ENCODE measurements at places on chromosomes 7 and 10.

- no peak for DNase-seq
Measured at GRCh38 chr7:156568258-156568657, 72.3 kb upstream of the RNF32 start.

GRCh38 chr10:13613519-13613918 is 26.8 kb downstream of the PRPF18 start:
- DNase-seq, result no peak

DNA sequence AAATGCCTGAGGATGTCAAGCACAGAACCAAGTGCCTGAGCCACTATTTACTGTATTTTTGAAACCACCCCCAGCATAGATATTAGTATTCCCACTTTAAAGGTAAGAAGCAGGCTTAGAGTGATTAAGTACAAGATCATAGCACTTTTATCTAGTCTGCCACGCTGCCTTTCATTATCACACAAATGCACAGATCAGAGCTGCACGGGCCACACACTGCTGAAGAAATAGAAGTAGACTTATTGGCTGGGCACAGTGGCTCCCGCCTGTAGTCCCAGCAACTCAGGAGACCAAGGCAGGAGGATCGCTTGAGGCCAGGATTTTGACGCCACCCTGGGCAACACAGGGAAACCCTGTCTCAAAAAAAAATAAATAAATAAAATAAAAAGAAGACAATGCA is 38.2 kb downstream of the NCAPG2 start:
- no peak for DNase-seq

GRCh38 chr10:17735166-17735941 is 16.6 kb upstream of the TMEM236 start:
- DNase-seq, result no peak

DNA sequence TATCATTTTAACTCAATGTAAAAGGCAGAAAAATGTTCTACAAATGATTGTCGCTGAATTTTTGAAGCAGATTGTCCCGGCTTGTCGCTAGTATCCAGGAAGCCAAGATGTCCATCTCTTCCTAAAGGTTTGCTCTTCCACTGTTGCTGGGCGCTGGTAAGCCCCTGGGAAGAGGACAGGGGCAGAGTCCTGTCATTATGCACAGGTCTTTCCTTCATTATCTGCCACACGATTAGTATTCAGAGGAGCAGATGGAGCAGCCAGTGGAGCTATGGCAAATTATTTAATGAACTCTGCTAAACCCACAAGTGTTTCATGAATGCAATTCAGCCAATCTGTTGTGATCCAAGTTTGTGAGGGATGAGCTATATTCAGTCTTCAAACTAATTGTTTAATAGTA is 499.1 kb upstream of the NRP1 start:
- no peak for DNase-seq

- DNase-seq, result no peak
Measured at GRCh38 chr10:126063353-126063791, 167.0 kb downstream of the FANK1 start.

- no peak for DNase-seq
Measured at GRCh38 chr10:47104786-47105385, 193.7 kb downstream of the PTPN20 start.

- DNase-seq, result no peak
Measured at GRCh38 chr10:97128039-97128492, 57.7 kb downstream of the SLIT1 start.

DNA sequence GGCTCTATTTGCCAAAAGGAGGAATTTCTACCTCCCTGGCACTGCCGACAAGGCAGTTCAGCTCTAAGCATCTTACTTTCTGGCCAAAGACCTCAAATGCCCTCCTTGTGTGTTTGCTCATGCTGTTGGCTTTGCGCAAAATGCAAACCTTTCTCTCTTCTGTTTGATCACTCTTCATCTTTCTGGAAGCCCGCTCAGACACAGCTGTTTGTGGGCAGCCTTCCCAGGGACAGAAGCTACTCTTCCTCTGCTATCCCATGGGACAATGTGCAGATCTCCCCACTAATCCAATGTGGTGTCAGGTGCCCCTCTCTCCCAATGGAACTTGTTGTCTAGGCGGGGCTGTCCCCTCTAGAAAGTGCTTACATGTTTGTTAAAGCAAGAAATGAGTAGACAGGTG is 278.7 kb downstream of the CCSER2 start:
- no peak for DNase-seq

DNA sequence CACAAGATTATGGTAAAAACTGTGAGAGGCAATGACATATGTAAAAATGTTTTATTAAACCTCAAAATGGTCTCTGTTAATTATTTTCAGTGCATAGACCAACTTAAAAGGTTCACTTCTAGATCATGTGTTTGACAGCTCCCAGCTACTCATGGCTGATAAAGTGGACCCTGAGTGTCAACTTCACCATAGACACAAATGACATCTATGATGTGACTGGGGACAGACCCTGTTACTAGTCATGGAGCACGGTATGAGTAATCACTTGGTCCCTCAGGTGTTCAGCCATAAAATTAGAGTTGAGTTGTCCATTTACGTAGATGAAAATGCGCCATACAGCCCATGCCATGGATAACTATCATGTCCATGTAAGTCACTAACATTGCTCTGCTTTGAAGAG is 199.8 kb downstream of the ZNF365 start:
- DNase-seq, result no peak

- no peak for DNase-seq
Measured at GRCh38 chr10:50981385-50981784, 92.9 kb upstream of the PRKG1 start.

- DNase-seq, result no peak
Measured at GRCh38 chr7:90472805-90473540, 3.5 kb downstream of the PTTG1IP2 start.

- no peak for DNase-seq
Measured at GRCh38 chr10:97771055-97771891, 526 bp downstream of the SFRP5 start.

DNA sequence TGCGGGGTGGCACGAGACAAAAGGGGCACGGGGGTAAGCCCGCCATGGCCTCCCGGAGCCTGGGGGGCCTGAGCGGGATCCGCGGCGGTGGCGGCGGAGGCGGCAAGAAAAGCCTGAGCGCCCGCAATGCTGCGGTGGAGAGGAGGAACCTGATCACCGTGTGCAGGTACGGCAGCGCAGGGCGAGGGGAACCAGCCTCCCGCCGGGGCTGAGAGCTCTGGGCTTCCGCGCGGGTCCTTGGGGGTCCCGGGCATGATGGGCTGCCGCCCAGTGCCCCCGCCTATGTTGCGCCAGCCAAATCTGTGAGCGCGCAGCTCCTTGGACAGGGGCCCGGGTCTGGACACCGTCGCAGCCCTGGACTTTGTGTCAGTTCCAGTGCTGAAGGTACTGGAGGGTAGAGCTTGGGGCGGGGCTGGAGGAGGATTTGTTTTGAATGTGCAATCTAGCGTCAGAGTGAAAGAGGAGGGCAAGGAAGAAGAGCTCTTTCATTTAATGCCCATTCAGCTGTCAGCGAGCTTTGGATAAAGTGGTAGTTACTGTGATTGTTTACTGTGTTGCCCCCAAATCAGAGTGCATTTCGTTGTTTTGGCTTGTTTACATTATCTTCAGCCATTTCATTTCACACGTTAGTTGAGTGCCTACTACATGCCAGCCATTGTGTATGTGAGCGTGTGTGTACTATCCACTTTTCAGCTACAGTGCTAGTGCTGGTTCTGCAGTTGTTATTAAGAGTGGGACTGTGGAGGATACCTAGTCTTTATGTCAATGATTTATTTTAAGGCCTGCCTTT is 777 bp downstream of the RUNDC3B start:
- peak; percentile 44 for DNase-seq

DNA sequence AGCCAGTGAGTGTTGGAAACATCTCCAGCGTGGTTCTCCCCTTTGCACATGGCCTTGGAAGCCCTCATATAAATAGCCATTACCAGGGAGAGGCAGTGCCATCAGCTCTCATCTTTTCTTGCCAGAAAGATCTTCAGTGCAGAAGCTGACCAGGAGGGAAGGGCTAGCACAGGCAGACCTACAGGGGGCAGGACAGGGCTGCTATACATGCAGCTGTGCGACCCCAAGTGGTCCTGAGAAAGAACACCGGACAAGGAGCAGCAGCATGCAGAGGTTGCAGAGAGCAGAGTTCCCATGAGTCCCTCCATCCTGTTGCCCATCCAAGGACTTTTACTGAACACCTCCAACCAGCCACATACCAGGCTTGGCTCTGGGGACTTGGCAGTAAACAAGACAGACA is 17.1 kb downstream of the GRID1 start:
- DNase-seq, result no peak

GRCh38 chr7:35551321-35552081 is 143.4 kb downstream of the HERPUD2 start:
- DNase-seq, result no peak

DNA sequence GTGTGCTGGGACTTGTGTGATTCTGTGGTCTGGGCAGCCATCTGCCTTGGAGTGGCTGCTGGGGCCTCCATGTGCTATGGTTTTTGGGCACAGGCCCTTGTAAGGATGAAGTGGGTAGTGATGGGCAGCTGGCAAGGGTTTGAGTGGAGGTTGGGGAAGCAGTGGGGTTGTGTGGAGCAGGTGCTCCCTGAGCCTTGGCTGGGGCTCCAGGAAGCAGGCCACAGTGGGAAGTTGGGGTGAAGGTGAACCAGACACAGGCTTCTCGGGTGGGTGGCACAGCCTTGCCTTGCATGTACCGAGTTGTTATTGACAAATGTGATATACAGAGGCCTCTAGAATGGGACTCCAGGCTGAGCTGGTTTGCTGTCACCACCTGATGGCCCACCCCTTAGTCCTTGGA is 82.3 kb downstream of the ADCY1 start:
- no peak for DNase-seq

DNA sequence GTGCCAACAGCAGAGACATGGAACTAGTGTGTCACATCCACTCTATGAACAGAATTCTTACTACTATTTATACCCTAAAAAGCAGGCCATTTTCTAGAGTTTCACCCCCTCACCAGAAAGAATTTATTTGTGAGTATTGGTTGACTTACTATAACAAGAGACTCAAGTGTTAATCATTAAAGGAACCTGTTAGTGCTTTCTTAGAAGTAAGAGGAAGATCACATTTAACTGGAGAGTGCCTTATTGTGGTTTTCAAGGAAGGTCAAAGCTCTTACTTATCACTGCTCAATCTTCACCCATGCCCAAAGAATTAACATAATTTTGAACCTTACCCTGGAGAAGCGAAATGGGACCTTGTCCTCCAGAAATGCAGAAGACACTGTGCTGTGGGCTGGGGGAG is 169.3 kb upstream of the PRSS1 start:
- DNase-seq, result no peak

DNA sequence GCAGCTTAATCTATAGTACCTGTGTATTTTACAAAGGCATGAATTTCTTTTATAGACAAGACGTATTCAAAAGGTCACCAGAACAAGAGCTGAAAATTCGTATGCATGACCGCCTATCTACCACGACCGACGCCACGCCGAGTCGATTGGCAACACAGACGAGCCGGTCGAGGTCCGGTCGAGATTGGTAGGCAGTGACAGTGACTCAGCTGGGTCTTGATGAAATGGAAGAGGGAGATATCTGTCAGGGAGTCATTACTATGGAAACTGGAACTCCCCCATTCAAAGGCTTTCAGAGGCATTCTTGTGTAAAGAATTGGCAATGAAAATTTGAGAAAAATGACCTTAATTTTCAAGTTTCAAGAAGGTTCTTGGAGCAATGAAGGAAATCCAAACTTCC is 2.1 kb downstream of the ATP5MK start:
- DNase-seq, result no peak

DNA sequence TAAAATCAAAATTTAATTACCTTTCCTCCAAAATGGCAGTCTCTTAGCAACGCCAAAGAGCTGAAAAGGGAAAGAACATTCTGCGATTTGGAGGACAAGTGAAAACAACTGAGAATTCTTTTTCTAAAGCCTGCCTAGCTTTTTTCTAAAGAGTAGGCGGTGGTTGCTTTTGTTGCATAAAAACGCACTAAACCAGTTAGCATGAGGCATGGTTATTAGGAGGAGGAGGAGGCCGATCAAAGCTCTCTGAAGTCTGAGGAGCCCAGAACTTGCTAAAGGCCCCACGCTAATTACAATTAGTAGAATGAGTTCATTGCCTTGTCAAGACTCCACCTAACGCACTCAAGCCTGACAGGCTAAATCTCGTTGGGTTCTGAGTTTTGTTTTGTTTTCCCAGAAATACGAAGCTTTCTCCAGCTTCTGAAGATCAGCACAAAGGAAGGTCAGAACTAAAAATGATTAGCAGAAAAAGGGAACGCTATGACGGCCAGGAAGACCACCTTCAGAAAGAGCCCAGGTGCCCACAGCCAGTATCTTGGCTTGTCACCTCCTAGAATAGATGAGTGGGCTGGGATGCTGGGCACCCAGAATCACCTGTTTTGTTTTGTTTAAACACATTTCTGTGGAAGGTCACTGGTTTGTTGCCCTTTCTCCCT is 72.0 kb downstream of the FGFR2 start:
- no peak for DNase-seq

GRCh38 chr7:118452128-118452527 is 227.6 kb downstream of the ANKRD7 start:
- no peak for DNase-seq

DNA sequence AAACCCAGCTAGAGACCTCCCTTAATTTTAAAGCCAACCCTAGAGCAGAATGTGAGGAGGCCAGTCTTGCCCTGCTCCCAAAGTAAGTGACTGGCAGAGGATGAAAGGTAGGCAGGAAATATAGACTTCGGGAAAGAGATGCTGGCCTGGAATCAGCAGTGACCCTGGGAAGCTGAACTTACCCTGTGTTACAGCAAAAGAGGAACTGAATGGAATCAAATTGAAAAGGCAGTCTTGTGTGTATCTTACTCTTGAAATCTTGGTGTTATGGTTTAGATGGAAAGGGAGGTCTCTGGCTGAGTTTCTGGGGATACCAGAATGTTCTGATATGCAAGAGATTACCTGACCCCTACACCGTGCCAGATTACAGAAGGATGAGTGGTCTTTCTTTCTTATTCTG is 7.9 kb upstream of the CFAP43 start:
- DNase-seq, result no peak

GRCh38 chr7:32243687-32244290 is 173.6 kb upstream of the PDE1C start:
- no peak for DNase-seq

GRCh38 chr7:20408467-20408826 is 77.7 kb downstream of the ITGB8 start:
- DNase-seq, result no peak

DNA sequence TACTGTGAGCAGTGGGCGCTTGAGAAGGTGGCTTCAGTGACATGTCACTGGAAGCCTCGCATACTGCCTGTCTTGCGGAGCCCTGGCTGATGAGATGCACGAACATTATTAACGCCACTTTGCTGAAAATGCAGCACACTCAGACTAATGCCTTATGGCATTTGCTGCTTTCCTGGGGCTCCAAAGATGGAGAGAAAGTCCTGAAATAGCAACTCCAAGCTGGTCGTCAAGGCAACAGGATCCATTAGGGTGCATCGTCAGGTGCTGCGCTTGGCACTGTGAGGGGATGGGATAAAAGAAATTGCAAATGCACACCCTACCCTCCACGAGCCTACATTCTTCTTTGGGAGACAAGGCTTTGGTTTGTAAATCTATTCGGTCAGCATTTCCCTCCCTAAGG is 592.5 kb downstream of the TYW1 start:
- no peak for DNase-seq
